ENCODE measurements at places on chromosomes 3 and 15. TPM values are rescaled to one million over a fixed set of nuclear protein-coding genes. Genes with fewer than 3 reads are reported as not detected.
A peak's percentile ranks its signal among the peaks of the same experiment; 100 is the strongest.

GRCh38 chr3:152322756-152323155 is 54.0 kb downstream of the MBNL1 start:
- no peak overlapping the region for H3K4me3 ChIP-seq
- DNase-seq = no peak

DNA sequence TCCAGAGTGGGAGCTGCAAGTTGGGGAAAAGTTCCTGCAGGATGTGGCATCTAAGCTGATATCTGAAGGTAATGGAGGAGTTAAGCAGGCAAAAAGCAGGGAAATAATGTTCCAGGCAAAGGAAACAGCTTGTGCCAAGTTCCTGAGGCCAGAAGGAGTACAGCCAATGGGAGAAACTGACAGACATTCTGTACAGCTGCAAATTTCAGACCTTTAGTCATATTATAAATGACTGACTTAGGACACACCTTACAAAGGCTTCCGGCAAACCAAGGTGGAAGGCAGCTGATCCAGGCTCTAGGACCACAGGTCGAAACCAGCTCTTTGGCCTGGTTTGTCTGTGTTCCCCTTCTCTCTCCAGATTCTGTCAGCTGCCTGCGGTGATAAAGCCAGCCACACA is 9.3 kb downstream of the WWTR1 start:
- peaks cover 75% of the 10 kb centered on the region for H3K36me3 ChIP-seq
- no peak for DNase-seq
- H3K27me3 ChIP-seq = no peaks in the 10 kb centered on the region
- H3K27ac ChIP-seq = no peak overlapping the region
- H3K4me3 ChIP-seq = no peak overlapping the region
- peaks cover 14% of the 10 kb centered on the region for H3K4me1 ChIP-seq

DNA sequence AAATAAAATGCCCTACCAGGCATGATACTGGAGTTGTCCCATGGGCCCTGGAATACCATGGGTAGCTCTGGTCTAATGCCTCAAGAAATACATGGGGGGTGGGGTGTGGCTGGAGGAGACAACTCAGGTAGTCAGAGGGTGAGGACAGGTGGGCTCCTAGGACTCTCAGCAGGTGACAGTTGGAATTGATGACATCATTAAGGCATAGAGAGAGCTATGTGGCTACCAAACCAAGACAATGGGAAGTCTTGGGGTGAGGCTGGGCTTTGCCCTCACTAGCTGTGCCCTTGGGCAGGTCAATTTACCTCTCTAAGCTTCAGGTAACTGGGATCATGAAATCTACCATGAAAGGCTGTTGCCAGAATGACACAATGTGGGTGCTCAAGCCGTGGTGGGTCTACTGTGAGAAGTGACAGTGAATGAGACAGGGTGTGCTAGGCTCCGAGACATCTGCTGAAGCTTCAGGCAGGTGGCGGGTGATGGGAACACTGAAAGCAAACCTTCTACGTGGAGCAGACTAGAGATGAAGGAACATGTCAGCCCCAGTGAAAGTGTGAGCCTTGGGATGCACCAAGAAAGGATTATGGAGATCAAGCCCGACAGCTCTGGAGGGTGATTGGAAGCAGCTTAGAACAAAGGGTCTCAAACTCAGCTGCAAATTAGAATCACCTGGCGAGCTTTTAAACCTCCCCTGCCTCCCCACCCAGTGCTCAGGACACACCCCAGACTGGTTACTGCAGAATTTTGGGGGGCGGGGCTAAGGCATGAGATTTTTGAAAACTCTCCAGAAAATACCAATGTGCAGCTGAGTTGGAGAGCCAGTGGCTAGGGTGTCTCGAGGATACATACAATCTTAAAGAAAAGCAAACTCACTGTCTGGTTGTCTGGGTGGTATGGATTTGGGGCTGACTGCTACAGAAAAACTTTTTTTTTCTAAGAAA is 21.5 kb downstream of the SLC6A20 start:
- H3K4me1 ChIP-seq = peaks cover 25% of the 10 kb centered on the region
- no peaks in the 10 kb centered on the region for H3K27me3 ChIP-seq
- H3K27ac ChIP-seq = no peak overlapping the region
- H3K36me3 ChIP-seq = no peaks in the 10 kb centered on the region
- H3K4me3 ChIP-seq = no peak overlapping the region

GRCh38 chr3:124772081-124772831 is 42.0 kb downstream of the UMPS start:
- H3K36me3 ChIP-seq = peaks cover 12% of the 10 kb centered on the region
- H3K4me1 ChIP-seq = peaks cover 36% of the 10 kb centered on the region
- peak overlapping the region; percentile 33 for H3K27ac ChIP-seq
- peak; percentile 74 for DNase-seq
- no peak overlapping the region for H3K4me3 ChIP-seq

Gene SMCO1
- total RNA-seq = not detected

- DNase-seq = no peak
- H3K4me1 ChIP-seq = peaks cover 17% of the 10 kb centered on the region
- H3K27ac ChIP-seq = no peak overlapping the region
- H3K4me3 ChIP-seq = no peak overlapping the region
Observed at GRCh38 chr3:69823743-69824142, 84.5 kb downstream of the MITF start.
